GM03348 (cell line): ENCODE measurements at places on chromosomes 5 and 9.

DNA sequence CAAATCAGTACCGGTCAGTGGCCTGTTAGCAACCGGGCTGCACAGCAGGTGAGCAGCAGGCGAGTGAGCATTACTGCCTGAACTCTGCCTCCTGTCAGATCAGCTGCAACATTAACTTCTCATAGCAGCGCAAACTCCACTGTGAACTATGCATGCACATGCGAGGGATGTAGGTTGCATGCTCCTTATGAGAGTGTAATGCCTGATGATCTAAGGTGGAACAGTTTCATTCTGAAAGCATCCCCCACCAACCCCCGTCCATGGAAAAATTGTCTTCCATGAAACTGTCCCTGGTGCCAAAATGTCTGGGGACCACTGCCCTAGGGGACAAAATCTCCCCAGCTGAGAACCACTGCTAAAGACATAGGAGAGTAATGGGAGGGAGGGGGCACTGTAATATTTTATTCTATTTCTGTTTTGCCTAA lies 51.1 kb downstream of the P4HA2 start:
- DNase-seq, result no peak

DNA sequence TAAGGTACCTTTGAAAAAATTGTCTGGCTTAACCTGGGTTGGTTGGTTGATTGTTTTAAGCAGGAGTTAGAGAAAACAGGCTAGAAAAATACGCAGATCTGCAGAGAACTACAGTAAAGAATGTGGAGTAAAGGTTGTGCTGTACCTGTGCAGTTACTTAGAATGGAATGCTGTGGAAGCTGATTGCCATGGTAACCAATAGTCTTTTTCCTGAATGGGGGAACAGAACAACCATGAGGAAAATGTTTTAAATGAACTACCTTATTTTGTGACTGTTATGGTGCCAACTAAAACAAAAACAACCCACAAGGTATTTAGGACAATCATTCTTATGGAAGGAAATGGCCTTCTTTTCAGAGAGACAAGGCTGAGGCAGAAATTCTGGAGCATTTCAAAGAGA lies 4.8 kb upstream of the HOMER1 start:
- DNase-seq, result no peak

- no peak for DNase-seq
Measured at GRCh38 chr5:111699324-111699723, 57.7 kb downstream of the NREP start.

DNA sequence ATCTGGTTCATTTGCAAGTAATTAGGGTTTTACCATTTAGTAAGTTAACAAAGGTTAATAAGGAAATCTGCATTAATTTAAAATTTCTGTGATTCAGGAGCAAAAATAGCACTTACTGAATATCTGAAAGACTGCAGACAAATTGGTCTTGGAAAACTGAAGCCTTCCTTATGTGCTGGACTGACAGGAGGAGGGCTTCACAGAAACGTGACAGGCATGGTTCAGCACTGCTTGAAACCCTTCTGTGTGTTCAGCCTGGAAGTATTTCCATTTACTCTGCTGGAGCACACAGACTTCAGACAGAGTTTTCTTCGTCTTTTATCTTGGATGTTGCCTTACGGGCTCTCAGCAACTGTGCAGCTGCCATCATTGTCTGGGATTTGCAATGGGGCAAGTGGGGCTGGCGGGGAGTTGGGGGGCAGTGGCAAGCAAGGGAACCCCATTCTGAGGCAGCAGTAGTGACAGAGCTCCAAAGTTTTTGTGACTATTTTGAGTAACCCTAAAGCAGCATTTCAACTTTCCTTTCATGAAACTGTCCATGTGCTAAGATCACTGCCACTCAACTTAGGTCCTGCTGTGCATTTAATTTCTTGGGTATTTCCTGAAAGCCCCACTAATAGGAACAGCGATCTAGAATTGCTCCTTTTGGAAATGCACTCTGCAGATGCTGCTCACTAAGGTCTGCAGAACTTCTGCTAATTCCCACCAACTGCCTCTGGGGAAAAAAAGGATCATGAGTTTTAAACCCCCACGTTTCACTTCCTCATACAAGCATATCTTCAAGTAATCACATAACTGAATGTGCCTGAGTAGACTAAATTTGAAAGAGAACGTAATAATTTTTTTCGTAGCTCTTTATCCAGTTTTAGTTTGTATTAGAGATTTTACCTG lies 56.6 kb downstream of the KCNN2 start:
- no peak for DNase-seq

GRCh38 chr9:81594415-81594814 lies 94.9 kb downstream of the TLE1 start:
- DNase-seq, result no peak

GRCh38 chr5:20556115-20556763 lies 568.2 kb upstream of the CDH18 start:
- no peak for DNase-seq

DNA sequence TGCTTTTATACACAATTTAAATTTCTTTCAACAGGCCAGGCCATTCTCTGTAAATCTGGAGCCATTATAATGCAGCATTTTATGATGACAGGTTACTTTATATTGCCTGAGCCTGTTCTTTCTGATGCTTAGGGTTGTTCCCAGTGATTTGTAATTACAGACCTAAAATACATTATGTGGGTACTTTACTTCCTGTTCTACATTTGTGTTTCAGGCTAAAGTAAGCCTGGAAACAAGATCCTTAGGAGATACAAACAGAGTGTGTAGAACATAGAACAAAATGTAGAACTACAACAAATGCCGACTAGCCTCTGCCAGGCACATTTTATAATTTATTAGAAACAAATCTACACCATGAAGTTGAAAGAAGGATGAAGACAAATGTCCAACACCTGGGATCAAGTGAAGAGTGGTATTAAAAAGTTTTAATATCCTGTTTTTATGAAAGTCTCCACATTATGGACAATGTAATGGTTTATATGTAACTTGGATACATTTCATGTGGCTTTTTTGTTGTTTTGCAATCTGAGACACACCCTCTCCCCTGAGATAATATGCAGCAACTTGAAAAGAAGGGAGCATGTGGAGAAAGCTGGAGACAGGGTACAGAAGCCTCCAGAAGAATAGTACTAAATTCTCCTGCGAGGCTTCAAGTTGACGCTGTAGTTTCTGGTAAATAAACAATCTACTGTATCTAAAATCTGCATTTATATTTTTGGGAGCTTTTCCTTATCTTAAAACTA lies 46.9 kb downstream of the VCAN start:
- DNase-seq, result no peak

DNA sequence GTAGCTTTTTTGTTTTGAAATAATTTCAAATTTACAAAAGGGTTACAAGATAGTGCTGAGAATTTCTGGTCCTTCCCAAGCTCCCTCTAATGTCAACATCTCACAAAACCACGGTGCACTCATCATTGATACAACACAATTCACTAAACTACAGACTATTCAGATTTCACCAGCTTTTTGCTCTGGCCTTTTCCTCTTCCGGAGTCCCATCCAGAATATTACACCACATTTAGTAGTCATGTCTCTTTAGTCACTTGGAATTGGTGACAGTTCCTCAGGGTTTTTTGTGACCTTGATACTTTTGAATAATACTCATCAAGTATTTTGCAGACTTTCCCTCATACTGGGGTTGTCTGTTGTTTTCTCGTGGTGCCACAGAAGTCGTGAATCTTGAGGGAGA lies 484.0 kb downstream of the GADD45G start:
- no peak for DNase-seq

DNA sequence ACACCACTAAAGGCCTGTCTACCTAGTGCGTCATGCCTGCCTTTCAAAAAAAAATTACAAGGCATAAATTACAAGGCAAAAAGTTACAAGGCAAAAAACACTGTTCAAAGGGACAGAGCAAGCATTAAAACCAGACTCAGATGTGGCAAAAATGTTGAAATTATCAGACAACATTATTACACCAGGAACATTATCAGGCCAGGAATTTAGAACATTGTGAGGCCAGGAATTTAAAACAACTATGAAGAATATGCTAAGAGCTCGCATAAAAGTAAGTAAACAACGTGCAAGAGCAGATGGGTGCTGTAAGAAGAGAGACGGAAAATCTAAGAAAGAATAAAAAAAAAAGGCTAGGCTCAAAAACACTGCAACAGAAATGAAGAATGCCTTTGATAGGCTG lies 18.2 kb upstream of the MLANA start:
- DNase-seq, result no peak

- no peak for DNase-seq
Measured at GRCh38 chr5:88702332-88702731, 180.7 kb downstream of the MEF2C start.

DNA sequence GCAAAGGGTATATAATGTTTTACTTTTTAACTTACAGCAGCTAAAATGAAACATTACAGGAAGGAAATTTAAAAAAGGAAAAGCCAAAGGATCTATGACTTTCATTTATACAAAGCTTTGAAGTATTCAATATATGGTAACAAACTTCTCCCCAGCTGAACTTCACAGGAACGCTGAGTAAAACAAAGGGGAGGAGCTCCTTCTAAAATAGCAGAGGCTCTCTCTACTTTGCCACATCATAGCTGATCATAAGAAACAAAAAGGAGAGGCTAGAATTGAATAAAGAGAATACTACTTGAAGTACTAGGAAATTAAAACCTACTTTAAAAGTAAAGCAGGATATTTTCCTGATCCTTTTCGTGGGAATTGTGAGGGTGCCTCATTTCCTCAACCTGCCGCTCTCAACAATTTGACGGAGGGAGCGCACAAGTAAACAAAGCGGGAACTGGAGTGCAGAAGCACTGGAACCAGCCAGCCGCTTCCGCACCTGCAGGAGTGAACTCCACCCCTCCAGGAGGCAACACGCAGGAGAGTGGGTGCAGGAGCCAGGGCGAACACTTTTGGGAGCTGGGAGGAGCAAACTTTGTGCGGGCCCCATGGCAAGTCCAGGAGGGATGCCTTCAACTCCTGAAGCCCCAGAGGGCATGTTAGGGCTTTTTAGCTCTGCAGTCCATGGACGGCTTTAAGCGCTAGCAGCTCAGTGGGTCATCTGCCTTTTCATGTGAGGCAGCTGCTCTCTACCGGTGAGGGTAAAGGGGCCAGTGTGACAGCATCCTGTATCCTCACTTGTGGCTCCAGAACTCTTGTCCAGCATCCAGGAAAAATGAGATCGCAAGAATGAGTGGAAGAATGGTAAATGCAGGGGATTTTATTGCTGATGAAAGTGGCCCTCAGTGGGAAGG lies 757.4 kb downstream of the PTPRD start:
- DNase-seq, result no peak

DNA sequence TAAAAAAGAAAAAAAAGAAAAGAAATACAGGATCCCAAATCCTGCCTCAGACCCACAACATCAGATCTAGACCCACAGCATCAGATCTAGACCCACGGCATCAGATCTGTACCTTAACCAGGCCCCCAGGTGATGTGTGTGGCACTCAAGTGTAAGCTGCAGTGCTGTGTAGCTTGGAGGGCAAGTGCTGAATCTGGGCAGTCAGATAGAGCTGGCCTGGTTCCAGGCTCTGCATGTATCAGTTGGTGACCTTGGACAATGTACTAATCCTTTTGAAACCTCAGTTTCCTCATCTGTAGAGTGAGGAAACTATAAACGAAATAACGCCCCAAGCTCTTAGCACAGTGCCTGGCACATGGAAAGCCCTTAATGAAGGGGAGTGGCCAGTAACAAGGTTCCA lies 16.7 kb downstream of the COL15A1 start:
- no peak for DNase-seq

GRCh38 chr9:70749066-70749465 lies 334.6 kb upstream of the KLF9 start:
- DNase-seq, result no peak

GRCh38 chr5:78647838-78648358 lies 674 bp downstream of the LHFPL2 start:
- peak; percentile 73 for DNase-seq

- peak; percentile 30 for DNase-seq
Measured at GRCh38 chr5:74056789-74057164, 430.8 kb downstream of the ARHGEF28 start.

GRCh38 chr5:34847056-34847455 lies 8.1 kb downstream of the TTC23L start:
- DNase-seq, result no peak

DNA sequence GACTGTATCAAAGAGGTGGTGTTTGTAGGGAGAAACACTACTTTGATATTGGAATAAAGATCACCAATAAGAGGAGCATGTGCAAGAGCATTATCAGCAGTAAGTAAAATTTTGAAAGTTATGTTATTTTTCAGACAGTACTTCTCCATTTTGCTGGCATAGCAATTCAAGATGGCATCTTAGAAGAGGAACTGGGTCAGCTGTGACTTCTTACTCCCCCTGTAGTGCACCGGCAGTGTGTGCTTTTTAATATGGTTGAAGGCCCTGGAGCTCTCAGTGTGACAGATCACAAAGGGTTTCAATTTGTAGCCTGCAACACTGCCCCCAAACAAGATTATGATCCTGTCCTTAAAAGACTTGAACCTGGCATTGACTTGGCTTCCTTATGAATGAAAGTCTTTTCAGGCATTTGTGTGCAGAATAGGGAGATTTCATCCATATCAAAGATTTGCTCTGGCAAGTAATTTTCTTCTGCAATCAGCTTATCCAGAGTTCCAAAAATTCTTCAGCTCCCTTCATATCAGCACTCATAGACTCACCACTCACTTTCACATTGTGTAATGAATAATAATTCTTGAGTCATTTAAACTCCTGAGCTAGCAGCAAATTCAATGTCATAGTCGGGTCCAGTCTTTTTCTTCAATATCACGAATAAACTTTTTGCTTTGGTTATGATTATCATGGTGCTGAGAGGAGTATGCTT lies 105.7 kb upstream of the MAMDC2 start:
- no peak for DNase-seq

DNA sequence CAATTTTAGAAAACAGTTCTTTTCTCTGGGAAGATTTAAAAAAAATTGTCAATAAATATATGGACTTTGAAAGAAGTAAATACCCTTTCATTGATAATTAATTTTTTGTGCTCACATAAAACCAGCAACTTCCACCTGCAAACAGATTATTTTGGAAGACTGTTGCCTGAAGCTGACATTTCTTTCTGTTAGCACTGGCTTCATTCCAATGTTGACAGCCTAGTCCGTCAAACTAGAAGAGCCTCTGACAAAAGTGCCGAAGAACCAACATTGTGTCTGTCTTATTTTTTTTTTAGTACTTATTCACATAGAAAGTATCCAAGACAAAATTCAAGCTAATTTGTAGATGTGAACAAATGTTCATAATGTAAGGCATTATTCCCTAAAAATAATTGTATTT lies 108.6 kb upstream of the TMEM161B start:
- DNase-seq, result no peak
